ENCODE measurements at places on chromosomes 3 and 15. TPM values are rescaled to one million over a fixed set of nuclear protein-coding genes. Genes with fewer than 3 reads are reported as not detected.

DNA sequence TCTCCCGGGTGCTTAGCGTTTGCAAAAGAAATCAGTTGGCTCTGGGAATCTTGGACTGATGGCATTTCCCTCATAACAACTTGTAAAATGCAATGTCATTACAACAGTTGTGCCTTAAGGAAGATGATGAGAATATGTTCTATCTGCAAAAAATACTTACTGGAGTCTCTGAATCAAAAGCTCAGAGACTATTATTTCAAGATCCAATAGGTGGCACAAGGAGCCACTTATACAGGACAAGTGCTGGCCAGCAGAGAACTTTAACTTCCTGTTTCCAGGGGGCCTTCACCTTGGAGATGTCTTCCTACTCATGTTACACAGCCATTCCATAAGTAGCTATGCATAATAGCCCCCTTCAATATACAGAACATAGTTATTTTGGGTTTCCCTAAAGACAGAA is 8.9 kb upstream of the RPS27L start:
- DNase-seq = no peak

PARP14 gene
- 12.7 TPM for polyA plus RNA-seq

LEKR1 gene
- polyA plus RNA-seq = 0.34 TPM

GRCh38 chr3:12751571-12751970 is 7.5 kb downstream of the TMEM40 start:
- DNase-seq = no peak

DNA sequence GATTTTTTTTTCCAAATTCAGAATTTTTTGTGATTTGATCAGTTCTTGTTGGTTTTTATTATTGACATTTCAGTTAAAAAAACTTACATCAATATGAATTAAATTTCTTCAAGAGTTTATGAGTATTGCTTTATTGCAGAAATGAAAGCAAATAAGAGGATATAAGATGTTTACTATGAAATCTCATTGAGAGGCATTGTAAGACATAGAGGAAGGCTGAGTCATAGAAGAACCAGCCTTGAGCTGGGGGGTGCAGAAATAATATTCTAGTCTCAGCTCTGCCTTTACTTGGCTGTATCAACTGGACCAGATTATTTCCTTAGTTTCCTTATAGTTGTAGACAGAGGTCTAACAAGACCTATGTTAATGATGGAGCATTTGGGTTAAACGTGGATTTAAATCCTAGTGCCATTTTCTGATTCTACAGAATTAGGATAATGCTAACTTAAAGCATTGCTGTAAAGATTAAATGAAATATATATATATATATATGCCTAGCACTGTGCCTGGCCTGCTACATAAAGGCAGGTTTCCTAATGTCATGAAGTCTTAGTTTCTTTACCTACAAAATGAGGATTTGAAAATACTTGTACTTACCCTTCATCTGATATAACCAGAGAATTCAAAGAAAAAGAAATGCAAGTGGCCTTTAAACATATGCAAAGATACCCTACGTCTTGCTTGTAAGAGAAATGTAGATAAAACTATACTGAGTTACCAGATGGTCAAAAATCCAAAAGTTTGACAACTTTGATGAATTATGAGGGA is 7.3 kb downstream of the FAM98B start:
- no peak for DNase-seq

- DNase-seq = no peak
Observed at GRCh38 chr15:77535845-77536244, 96.9 kb downstream of the LINGO1 start.
